ENCODE measurements at places on chromosomes 3 and 15. TPM values are rescaled to one million over a fixed set of nuclear protein-coding genes. Genes with fewer than 3 reads are reported as not detected.

- DNase-seq, result no peak
Measured at GRCh38 chr3:89577637-89578530, 470.5 kb downstream of the EPHA3 start.

The CAND2 gene
- total RNA-seq, result 2.5 TPM

DNA sequence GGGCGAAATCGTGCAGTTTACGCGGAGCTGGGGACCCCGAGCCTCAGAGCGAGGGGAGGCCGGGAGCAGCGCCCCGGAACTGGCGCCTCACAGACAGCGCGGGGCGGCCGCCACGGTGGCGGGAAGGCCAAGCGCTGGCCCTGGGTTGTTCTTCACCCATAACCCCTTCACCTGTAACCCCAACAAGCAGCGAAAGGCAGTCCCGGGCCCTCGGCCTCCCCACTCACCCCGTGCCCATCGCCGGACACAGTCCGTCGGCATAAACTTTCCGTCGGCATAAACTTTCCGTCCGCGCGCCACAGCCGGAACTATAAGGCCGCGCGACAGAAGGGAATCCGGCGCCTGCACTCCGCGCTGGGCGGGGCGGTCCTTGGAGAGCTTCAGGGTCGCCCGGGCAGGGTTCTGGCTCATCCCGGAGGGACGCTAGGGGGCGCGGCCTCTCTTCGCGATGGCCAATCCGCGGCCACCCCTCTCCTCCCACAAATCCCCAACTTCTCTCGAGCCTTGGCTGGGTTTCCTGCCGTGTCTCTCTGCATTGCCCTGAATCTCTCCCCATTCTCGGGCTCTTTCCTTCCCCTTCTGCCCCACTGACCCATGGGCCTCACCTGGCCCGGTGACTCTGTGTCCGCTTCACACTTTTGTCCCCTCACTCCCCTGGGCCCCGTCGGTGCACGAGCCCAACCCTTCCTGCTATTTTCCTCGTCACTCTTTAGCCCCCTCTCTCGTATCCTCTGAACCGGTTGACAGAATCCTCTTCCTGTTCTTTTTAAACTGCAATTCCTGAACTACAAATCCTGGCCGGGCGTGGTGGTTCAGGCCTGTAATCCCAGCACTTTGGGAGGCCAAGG, at the start of gene INTS14:
INTS14 (minus strand) TSS at position 261 of the 848 bp plus-strand sequence. CDS start 3,751 bp downstream, outside the sequence.
- DNase-seq, result peak; percentile 98

DNA sequence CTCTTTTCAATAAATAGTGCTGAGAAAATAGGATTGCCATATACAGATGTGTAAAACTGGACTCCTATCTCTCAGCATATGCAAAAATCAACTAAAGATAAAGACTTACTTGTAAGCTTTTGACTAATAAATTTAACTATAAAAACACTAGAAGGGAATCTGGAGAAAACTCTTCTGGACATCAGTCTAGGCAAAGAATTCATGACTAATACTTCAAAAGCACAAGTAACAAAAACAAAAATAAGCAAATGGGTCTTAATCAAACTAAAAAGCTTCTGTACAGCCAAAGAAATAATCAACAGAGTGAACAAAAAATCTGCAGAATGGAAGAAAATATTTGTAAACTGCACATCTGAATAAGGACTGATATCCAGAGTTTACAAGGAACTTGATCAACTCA, 1122.2 kb downstream of the TBL1XR1 start:
- no peak for DNase-seq

DNA sequence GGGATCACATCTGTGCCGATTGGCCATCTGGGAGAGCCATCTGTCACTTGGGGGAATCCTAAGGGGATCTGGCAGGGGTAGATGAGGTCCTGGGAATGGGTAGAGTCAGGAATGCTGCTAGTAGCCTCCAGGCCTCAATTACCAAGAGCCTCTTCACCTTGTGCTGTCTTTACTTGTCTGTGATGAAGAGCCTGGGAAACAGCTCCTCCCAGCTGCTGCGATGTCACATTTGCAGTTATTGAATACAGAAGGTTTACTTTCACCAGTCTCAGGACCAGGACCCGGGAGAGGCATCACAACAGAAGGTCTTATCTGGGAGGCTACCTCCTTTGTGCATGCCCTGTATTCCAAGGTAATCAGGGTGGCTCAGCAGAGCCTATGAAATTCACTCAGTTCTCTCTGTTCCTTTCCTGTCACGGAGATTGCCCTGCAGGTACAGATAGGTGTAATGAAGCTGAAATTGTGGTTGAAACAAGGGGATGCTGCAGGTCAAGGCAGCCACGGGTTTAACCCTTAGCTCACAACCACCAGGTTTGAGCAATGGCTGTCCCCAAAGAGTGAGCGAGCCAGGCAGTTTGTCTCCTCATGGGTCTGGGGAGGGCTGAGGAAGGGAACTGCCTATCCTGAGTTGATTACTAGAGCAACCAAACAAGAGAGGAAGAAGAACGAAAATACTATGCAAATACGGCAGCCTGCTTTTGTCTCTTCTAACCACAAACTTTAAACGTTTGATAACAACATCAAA, 298.9 kb upstream of the RORA start:
- DNase-seq, result no peak

The UQCC5 gene
- total RNA-seq, result 12.3 TPM

DNA sequence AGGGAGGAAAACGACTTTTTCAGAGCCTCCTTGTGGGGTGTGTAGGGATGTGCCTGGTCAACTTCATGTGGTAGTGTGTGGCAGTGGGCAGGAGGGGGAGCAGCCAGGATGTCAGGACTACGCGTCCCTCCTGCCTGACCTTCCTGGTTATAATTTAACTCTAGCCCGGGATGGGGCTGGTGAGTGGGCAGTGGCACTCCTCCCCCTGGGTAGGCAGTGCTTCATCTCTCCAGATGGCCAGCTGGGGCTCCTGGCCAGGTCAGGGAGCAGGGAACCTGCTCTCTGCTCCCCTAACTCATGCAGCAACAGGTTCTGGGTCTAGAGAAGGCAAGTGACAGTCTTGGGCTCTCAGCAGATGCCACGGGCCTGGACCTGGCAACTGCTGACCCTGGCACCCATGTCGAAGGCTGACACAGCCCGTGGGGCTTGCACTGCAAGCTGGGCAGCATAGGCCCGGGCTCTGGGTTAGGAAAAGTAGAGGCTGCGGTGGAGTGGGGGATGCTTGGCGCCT, 2.6 kb downstream of the ITIH4 start:
- no peak for DNase-seq

The SH2D7 gene
- total RNA-seq, result not detected

DNA sequence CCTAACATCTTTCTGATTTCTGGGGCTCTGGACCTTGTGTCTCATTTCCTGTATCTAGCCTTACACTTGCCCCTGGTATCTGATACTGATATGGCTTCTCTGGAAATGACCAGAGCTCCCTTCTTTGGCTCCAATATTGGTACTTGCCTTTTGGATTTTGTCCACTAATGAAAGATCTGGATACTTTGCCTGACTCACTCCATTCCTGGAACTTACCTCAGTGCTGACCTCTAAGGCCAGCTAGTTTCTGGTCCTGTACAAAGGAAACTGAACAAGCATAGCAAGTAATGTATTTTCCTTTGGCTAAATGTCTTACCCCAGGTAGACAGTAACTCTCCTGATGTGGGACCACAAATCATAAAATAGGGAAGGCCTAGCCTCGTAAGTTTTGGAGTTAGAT, 93.8 kb upstream of the SLC4A7 start:
- DNase-seq, result no peak

The LACTB gene
- total RNA-seq, result 18.7 TPM

- DNase-seq, result peak; percentile 26
Measured at GRCh38 chr15:64583983-64584382, 123.6 kb downstream of the ZNF609 start.

- DNase-seq, result no peak
Measured at GRCh38 chr3:169420429-169420828, 243.1 kb downstream of the MECOM start.

The SRGAP3 gene
- 2.4 TPM for total RNA-seq

GRCh38 chr3:52471371-52472238, 16.2 kb downstream of the NISCH start:
- peak; percentile 55 for DNase-seq

GRCh38 chr15:83200589-83200988, 7.0 kb downstream of the HDGFL3 start:
- DNase-seq, result no peak
